Activated CD4-positive, alpha-beta T cell treated with anti-CD3 and anti-CD28 coated beads, Interleukin-2, amount 10 ng/mL, durations not matched to agents 7 days and 5 days (primary cell): ENCODE measurements at places on chromosomes 4 and X. TPM values are rescaled to one million over a fixed set of nuclear protein-coding genes. Genes with fewer than 3 reads are reported as not detected.

- no peaks in the 10 kb centered on the region for H3K36me3 ChIP-seq
- no peak for DNase-seq
- no peak overlapping the region for H3K4me3 ChIP-seq
- H3K27ac ChIP-seq, result no peak overlapping the region
- peaks cover 7% of the 10 kb centered on the region for H3K27me3 ChIP-seq
- no peaks in the 10 kb centered on the region for H3K4me1 ChIP-seq
Observed at GRCh38 chrX:13597874-13598273, 28.5 kb downstream of the EGFL6 start.

- H3K27me3 ChIP-seq, result peaks cover 6% of the 10 kb centered on the region
- no peak overlapping the region for H3K4me3 ChIP-seq
- DNase-seq, result no peak
- no peak overlapping the region for H3K27ac ChIP-seq
- H3K4me1 ChIP-seq, result no peaks in the 10 kb centered on the region
Observed at GRCh38 chr4:105632599-105632998, 75.9 kb downstream of the INTS12 start.

The ESX1 gene
- not detected for total RNA-seq

The OPRPN gene
- total RNA-seq, result not detected
